ENCODE measurements at places on chromosomes 11 and 22. TPM values are rescaled to one million over a fixed set of nuclear protein-coding genes. Genes with fewer than 3 reads are reported as not detected.

DNA sequence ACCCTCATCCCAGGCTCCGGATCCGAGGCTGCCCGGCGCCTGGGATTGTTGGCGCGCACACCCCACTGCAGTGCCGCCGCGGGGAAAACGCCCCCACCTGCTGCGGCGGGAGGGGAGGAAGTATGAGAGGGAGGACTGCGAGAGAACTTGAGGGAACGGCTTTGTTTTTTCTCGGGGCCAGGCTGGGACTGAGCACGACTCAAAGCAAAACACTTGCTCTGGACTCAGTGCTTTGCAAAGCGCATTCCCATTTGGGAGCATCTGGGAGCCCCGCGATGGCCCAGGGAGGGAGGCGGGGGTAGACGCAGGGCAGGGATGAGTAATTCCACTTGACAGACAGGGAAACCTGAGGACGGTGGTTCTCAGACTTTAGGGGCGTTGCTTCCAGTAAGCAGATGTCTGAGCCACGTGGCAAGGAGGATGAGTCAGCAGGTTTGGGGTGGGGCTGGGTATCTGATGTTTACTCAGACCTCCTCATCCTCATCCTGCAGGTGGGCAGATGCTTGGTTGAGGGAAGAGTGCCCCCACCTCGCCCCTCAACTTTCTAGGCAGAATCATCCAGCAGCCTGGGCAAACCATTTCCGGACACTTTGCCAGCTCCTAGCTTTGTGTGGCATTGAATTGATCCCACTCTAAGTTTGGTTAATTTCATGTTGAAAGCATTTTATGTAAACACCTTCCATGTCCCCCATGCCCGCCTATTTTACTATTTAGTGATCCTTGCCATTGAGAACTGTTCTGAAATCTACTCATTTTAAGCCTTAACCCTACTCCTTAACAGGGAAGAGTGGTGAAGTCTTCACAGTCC lies 1.5 kb downstream of the MIAT start:
- DNase-seq = peak; percentile 93

DNA sequence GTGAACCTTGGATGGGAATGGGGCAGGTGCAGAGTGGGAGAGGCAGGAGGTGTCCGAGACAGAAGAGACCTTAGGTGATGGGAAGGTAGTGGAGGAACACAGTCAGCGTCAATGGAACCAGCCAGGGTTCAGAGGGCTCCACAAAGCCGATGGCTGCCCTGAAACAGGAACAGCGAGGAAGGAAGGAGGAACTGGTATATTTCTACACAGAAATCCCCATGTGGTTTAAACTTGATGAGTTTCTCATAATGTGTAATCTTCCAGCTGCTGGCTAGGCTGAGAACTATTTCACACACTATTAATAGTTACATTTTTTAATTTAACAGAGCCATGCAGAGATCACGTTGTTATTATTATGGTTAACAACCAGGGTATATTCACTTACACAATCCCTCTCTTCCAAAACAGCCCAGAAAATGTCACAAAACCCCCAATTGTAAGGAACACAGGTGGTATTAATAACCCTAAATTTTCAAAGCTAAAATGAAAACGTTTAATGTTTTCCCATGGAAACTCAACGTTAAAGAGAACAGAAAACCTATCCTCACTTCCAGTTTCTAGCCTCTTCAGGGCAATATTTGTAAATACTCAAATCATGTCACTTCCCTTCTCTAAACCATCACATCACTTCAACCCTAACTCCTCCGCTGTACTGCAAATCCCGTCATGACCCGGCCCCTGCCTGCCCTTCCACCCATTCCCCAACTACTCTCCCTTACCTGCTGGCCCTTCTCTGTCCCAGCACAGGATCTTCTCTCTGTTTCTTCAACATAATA lies 74.5 kb upstream of the ARFGAP3 start:
- no peak for DNase-seq

DNA sequence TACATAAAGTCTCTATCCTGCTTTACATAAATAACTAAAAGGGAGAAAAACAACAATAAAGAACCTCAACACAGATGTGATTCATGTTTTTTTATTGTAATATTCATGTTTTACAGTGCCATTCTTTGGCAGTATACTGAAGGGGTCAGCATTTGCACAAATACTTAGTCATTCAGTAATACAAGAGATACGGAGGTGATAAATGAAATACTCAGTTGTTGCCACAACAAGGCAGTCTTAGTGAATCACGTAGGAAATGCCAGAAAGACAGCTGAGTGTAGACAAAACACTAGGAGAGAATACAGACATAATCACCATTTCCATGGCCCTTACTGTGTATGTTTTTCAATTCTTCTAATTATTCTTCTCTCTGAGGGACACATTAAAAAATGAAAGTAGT lies 910.4 kb downstream of the METTL15 start:
- no peak for DNase-seq

Gene UCP3
- total RNA-seq = 1.5 TPM

Gene PRG3
- not detected for total RNA-seq
